ENCODE measurements at places on chromosomes 13 and 19. TPM values are rescaled to one million over a fixed set of nuclear protein-coding genes. Genes with fewer than 3 reads are reported as not detected.
A peak's percentile ranks its signal among the peaks of the same experiment; 100 is the strongest.

DNA sequence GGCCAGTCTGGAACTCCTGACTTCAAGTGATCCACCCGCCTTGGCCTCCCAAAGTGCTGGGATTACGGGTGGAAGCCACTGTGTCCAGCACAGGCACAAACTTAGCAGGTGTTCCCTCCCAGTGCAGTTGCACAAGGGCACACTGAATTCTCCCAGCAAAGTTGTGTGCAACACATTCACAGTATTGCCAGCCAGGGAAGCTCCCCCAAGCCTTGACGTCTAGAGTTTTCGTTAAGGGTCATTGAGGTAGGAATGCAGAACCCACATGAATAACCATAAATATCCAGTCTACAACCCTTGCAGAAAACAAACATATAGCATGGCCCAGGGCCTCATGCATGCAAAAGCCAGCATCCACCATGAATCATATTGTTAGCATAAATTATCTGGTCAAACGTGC lies 3.3 kb upstream of the AURKC start:
- no peaks in the 10 kb centered on the region for H3K4me1 ChIP-seq
- H3K36me3 ChIP-seq: peaks cover 26% of the 10 kb centered on the region
- DNase-seq: no peak
- H3K27ac ChIP-seq: no peak overlapping the region

DNA sequence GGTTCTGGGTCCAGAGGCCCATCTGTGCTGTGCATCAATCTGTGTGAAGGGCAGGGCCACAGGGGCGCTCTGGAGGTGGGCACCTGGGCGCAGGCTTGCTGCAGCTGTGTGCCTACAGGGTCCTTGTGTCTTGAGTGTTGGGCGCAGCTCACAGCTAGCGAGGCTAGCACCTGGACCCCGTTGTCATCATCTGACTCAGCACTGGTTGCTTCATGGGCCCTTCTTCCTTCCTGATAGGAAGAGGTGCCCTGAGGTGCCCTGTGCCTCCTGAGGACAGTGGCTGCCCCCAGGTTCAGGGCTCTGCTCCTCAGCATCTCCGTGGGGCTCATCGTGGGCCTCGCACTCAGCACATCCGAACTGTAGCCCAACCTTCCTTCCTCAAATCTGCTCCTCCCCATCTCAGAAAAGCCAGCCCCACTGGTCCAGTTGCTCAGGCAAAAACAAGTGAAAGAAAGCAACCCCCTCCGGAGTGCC lies 54.8 kb downstream of the GATAD2A start:
- DNase-seq: peak; percentile 72
- peaks cover 87% of the 10 kb centered on the region for H3K4me1 ChIP-seq
- H3K27me3 ChIP-seq: no peaks in the 10 kb centered on the region
- peaks cover 8% of the 10 kb centered on the region for H3K36me3 ChIP-seq

DNA sequence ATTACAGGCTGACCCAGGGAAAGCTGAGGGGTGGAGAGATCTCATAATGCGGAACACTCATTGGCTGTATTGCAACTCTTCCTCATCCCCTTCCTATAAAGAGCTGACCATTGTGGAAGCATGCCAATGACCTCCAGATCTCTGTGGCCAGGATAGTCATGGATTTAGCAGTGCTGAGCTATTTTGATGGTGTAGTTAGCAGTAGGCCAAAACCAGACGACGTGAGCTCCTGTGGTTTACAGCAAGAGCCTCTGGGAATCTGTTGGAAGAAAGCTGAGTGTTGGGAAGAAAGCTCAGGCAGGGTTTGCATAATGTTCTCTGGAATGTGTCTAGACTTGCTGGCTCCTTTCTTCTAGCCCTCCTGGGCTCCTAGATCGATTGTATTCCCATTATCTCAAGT lies 187.5 kb upstream of the GPC6 start:
- H3K27ac ChIP-seq: no peak overlapping the region
- no peak overlapping the region for H3K4me3 ChIP-seq
- no peaks in the 10 kb centered on the region for H3K4me1 ChIP-seq
- no peaks in the 10 kb centered on the region for H3K36me3 ChIP-seq
- no peak for DNase-seq
- no peaks in the 10 kb centered on the region for H3K27me3 ChIP-seq

DNA sequence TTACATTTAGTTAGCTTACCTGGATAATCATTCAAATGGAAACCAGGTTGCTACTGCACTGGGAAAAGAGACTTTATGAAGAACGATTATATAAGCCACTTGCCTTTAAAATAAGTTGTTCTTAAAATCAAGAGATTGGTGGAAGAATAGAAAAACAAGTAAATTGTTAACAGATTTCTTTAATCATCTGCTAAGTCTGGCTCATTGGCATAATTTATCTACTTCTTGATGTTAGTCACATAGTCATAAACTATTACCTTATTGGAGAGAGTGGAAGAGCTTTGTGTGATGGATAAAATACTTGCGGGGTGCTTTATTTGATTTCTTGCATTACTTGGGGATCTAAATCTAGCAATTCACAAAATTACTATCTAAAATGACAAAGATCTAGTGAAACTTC lies 6.8 kb downstream of the LSM14A start:
- DNase-seq: no peak
- peak overlapping the region; percentile 2 for H3K4me3 ChIP-seq
- no peaks in the 10 kb centered on the region for H3K27me3 ChIP-seq
- peaks cover 79% of the 10 kb centered on the region for H3K4me1 ChIP-seq
- peaks cover 26% of the 10 kb centered on the region for H3K36me3 ChIP-seq

- peaks cover 15% of the 10 kb centered on the region for H3K4me1 ChIP-seq
- no peak for DNase-seq
- no peaks in the 10 kb centered on the region for H3K36me3 ChIP-seq
- peak within 1 kb of the TSS; percentile 73 for H3K4me3 ChIP-seq
- no peak within 1 kb of the TSS for H3K27ac ChIP-seq
Observed at GRCh38 chr19:55354698-55355212, at the start of gene COX6B2. TSS of gene COX6B2 (minus strand) at chr19:55354719. CDS start at chr19:55354521, 198 bp downstream.

DNA sequence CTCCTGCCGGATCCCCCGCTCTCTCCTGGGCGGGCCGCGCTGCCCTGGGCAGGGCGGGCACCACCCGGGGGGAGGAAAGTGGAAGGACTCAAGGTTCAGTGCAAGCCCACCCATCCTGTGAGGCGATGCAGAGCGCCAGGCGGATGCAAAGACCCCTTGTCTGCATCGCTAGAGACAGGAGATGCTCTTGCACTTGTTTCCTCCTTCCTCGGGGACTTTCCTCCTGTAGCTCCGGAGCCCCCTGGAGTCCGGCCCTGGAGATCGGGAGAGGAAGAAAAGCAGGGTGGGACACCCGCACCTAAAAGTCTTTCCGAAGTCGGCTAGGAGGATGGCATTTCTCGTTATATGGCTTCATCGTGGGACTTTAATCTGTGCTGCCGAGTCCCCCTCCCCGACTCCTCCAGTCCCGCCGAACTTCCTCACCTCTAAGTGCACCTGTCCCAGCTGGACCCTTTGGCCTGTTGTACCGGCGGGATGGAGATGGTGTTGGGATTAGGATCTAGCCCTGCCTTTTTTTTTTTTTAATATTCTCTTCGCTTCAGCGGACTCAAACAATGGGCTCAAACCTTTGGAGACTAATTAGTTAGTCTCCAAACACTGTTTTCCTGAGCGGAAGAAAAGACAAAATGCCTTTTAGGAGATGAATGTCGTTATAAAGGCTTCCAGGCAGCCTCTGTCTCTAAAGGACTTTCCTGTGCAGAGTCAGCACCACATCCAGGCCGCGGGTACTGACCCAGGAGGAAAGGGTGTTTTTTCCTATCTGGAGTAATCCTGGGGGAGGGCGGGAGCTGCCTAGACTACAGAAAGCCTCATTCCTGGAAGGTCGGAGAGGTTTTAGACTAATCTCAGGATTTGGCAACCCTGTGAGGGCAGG lies 725 bp downstream of the FAM124A start:
- peak overlapping the region; percentile 52 for H3K4me3 ChIP-seq
- H3K4me1 ChIP-seq: no peaks in the 10 kb centered on the region
- H3K36me3 ChIP-seq: no peaks in the 10 kb centered on the region
- H3K27me3 ChIP-seq: peaks cover 40% of the 10 kb centered on the region
- H3K27ac ChIP-seq: no peak overlapping the region

DNA sequence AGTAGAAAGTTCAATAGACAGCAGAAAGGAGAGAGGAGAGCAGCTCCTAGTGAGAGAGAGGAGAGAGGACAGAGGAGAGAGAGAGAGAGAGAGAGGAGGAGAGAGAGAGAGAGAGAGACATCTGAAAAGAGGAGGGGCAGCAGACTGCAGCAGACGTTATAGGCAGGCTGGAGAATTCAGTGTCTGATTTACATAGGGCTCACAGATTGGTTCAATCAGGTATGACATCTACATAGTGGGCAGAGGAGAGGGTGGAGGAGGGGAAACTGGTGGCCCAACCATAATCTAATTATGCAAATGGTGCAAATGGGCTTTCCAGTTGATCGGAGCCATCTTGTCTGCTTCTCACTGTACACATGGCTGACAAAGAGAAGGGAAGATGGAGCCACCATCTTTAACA lies 221.3 kb upstream of the TRPC4 start:
- no peak overlapping the region for H3K27ac ChIP-seq
- H3K4me1 ChIP-seq: no peaks in the 10 kb centered on the region
- H3K27me3 ChIP-seq: no peaks in the 10 kb centered on the region
- no peak for DNase-seq
- H3K4me3 ChIP-seq: no peak overlapping the region
- no peaks in the 10 kb centered on the region for H3K36me3 ChIP-seq

- DNase-seq: no peak
- H3K4me3 ChIP-seq: no peak overlapping the region
- no peaks in the 10 kb centered on the region for H3K27me3 ChIP-seq
Observed at GRCh38 chr13:51050021-51050830, 60.8 kb downstream of the C13orf42 start.

- no peaks in the 10 kb centered on the region for H3K4me1 ChIP-seq
- H3K4me3 ChIP-seq: no peak overlapping the region
Observed at GRCh38 chr19:29022599-29022998, 190.4 kb downstream of the UQCRFS1 start.

GRCh38 chr13:111060237-111060919 lies 54.7 kb upstream of the ARHGEF7 start:
- no peaks in the 10 kb centered on the region for H3K36me3 ChIP-seq
- H3K4me3 ChIP-seq: no peak overlapping the region
- peaks cover 34% of the 10 kb centered on the region for H3K27me3 ChIP-seq
- H3K4me1 ChIP-seq: no peaks in the 10 kb centered on the region
- DNase-seq: no peak

- no peak overlapping the region for H3K27ac ChIP-seq
- no peaks in the 10 kb centered on the region for H3K36me3 ChIP-seq
- DNase-seq: no peak
- H3K4me1 ChIP-seq: peaks cover under 1% of the 10 kb centered on the region
- no peak overlapping the region for H3K4me3 ChIP-seq
Observed at GRCh38 chr13:98439896-98440295, 137.0 kb downstream of the STK24 start.

GRCh38 chr13:92074658-92075057 lies 676.2 kb downstream of the GPC5 start:
- no peaks in the 10 kb centered on the region for H3K36me3 ChIP-seq
- no peak for DNase-seq
- H3K4me3 ChIP-seq: no peak overlapping the region
- no peaks in the 10 kb centered on the region for H3K27me3 ChIP-seq
- no peaks in the 10 kb centered on the region for H3K4me1 ChIP-seq

DNA sequence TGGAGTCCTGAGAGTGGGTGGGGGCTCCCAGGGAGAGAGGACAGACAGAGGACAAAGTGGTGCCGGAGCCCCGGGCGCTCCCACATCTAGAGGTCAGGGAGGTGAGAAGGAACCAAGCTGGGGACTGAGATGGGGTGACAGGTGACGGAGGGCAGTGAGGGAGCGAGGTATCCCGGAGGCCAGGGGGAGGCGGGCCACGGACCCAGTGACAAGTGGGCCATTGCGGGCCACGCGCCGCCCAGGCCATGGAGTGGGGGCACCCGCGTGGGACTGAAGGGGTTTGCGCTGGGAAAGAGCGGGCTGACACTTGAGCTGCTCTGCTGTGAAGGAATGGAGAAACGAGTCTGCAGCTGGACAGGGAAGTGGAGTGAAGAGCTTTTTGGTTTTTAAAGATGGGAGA lies 2.6 kb downstream of the ZNF628 start:
- H3K4me1 ChIP-seq: peaks cover 30% of the 10 kb centered on the region
- H3K36me3 ChIP-seq: peaks cover 5% of the 10 kb centered on the region

- no peaks in the 10 kb centered on the region for H3K4me1 ChIP-seq
- no peak for DNase-seq
- no peaks in the 10 kb centered on the region for H3K36me3 ChIP-seq
- peaks cover 6% of the 10 kb centered on the region for H3K27me3 ChIP-seq
- no peak overlapping the region for H3K4me3 ChIP-seq
Observed at GRCh38 chr13:34623331-34623730, 318.7 kb upstream of the NBEA start.

DNA sequence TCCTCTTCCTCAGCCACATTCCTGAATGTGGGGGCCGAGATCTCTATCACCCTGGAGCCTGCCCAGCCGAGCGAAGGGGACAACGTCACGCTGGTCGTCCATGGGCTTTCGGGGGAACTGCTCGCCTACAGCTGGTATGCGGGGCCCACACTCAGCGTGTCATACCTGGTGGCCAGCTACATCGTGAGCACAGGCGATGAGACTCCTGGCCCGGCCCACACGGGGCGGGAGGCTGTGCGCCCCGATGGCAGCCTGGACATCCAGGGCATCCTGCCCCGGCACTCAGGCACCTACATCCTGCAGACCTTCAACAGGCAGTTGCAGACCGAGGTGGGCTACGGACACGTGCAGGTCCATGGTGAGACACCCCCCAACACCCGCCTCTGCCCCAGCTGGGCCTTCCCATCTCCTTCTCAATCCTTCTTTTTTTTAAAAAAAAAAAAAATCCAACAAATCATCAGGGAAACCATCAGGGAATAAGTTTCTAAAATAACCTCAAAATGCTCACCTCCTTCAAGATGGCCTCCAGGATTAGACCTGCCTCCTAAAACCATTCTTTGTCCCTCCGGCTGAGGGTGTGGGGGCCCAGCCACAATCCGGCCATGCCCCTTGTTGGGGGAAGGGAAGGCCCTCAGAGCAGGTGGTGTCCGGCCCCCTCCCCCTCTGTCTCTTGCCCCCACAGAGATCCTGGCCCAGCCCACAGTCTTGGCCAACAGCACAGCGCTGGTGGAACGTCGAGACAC lies 4.6 kb downstream of the CEACAM16 start:
- no peaks in the 10 kb centered on the region for H3K4me1 ChIP-seq
- H3K27me3 ChIP-seq: no peaks in the 10 kb centered on the region
- no peaks in the 10 kb centered on the region for H3K36me3 ChIP-seq
- H3K27ac ChIP-seq: no peak overlapping the region
- no peak for DNase-seq

- no peaks in the 10 kb centered on the region for H3K36me3 ChIP-seq
- H3K27ac ChIP-seq: no peak overlapping the region
- DNase-seq: no peak
- peaks cover 9% of the 10 kb centered on the region for H3K27me3 ChIP-seq
Observed at GRCh38 chr13:25652764-25653163, 281.0 kb downstream of the ATP8A2 start.

Gene ASF1B
- total RNA-seq: 56.6 TPM

Gene FLT3
- not detected for total RNA-seq

Gene COMP
- not detected for total RNA-seq

Gene ZNF529
- total RNA-seq: 18.3 TPM

Gene ZNF383
- 8.4 TPM for total RNA-seq

Gene TSHZ3
- 2.0 TPM for total RNA-seq

Gene LILRA5
- not detected for total RNA-seq

Gene PLIN5
- 0.25 TPM for total RNA-seq

Gene SMIM44
- not detected for total RNA-seq

Gene SBK3
- not detected for total RNA-seq

Gene GIPC3
- 0.20 TPM for total RNA-seq

Gene IFNL1
- 1.0 TPM for total RNA-seq

Gene ZNF506
- 34.0 TPM for total RNA-seq

Gene ELAVL3
- not detected for total RNA-seq

Gene COX6B2
- 0.64 TPM for total RNA-seq
